ENCODE measurements at places on chromosomes 11 and 22.

GRCh38 chr22:24205438-24206195 is 24.3 kb downstream of the SUSD2 start:
- no peaks in the 10 kb centered on the region for H3K27me3 ChIP-seq
- no peaks in the 10 kb centered on the region for H3K4me1 ChIP-seq
- no peak for DNase-seq
- no peak overlapping the region for H3K4me3 ChIP-seq
- H3K27ac ChIP-seq = no peak overlapping the region

DNA sequence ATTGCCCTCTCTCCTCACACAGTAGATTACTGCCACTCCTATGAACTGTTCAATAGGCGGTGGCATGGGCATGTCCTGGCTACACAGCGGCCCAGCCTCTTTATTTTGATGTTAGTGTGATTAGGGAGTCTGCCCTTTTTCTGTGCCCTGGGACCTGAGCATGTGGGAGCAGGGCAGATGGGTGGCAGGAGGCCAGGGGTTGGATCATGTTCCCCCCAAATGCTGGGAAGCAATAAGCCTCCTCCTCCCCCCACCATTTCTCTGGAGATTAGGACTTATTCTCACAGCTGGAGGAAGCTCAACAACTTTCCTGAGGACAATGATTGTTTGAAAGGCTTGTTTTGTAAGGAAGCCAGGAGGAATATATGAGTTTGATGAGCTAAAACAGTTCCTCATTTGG is 848 bp downstream of the HEPN1 start:
- no peak for DNase-seq
- peaks cover 17% of the 10 kb centered on the region for H3K27me3 ChIP-seq
- no peaks in the 10 kb centered on the region for H3K36me3 ChIP-seq

GRCh38 chr11:46050003-46050461 is 71.2 kb downstream of the PHF21A start:
- peaks cover 15% of the 10 kb centered on the region for H3K4me1 ChIP-seq
- H3K4me3 ChIP-seq = no peak overlapping the region
- peaks cover 3% of the 10 kb centered on the region for H3K36me3 ChIP-seq

- no peaks in the 10 kb centered on the region for H3K27me3 ChIP-seq
- no peaks in the 10 kb centered on the region for H3K4me1 ChIP-seq
- H3K27ac ChIP-seq = no peak overlapping the region
- H3K36me3 ChIP-seq = peaks cover 64% of the 10 kb centered on the region
- DNase-seq = no peak
- no peak overlapping the region for H3K4me3 ChIP-seq
These were observed 9.9 kb downstream of the CCND1 start for GRCh38 chr11:69650832-69651344.

DNA sequence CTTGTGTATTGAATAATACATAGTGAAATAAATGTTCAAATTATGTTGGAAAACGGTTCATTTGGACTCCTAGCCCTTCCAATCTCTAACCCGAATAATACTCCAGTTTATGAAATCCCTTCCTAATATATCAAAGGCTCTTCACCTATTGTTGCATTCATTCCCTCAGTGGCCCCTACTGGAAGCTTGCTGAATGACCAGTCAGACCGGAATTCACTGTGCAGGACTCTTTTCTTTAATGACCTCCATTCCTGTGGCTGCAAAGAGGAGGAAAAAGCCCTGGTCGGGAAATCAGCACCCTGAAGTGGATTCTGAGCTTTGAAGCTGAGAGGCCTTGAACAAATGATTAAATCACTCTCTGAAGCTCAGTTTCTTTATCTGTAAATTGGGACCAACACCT is 19.1 kb upstream of the RCN1 start:
- H3K27me3 ChIP-seq = no peaks in the 10 kb centered on the region
- H3K4me3 ChIP-seq = no peak overlapping the region
- no peaks in the 10 kb centered on the region for H3K36me3 ChIP-seq
- H3K4me1 ChIP-seq = no peaks in the 10 kb centered on the region
- DNase-seq = peak; percentile 41

GRCh38 chr22:29772170-29772641 is 5.0 kb downstream of the UQCR10 start:
- H3K4me3 ChIP-seq = no peak overlapping the region
- DNase-seq = peak; percentile 45
- no peak overlapping the region for H3K27ac ChIP-seq
